Stimulated activated CD8-positive, alpha-beta memory T cell treated with anti-CD3 and anti-CD28 coated beads, Interleukin-2, amount 100 ng/mL, for 1 hour (primary cell): ENCODE measurements at places on chromosomes 6 and 20.

GRCh38 chr20:63567386-63568169 lies 6.5 kb downstream of the HELZ2 start:
- peak; percentile 39 for DNase-seq

GRCh38 chr6:25889877-25890853 lies 16.1 kb upstream of the SLC17A3 start:
- DNase-seq: no peak

GRCh38 chr6:16824845-16825685 lies 63.8 kb upstream of the ATXN1 start:
- DNase-seq: no peak

DNA sequence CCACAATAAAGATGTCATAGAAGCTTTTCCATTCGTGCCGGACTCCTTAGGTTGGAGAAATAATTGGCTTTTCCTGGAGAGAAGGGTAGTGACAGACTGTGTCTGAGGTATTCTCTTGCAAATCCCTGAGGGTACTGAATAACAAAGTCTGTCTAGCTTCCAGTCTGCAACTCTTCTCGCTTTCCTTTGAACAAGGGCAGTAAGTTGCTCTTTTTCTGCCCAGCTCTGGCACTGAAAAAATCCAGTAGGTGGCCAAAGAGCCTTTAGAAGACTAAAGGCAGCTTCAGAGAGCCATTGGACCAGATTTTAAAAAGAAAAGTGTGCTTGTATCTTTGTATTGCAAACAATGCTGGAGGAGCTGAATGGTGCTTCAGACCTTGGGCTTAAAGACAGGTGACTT lies 20.7 kb upstream of the RREB1 start:
- DNase-seq: no peak

DNA sequence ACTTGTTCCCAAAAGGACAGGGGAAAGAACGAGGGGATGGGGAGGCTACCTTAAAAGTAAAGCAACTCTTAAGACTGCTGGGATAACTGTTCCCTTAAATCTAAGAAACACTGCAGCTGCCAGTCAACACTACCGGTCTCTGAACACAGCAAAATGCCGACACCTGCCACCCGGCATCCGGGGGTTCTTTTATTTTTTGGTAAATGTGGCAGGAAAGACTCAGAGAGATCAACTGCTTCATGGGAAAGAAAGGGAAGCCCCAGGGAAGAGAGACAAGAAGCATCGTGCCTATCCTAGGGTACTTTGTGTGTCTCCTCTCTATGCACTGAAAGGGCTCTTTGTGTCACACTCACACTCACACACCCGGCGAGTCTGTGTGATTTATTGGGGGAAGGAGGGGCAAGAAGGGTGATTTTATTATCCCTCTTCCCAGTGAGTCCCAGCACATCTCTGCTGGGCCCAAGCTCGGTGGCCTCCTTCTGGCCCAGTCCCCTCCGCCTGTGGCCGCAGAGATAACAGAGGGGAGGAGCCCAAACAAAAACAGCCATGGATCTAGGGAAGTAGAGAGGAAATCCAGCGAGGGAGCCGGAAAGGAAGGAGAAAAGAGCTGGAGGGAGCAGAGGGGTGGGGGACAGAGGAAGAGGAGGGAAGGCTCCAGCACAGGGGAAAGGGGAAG lies 1.4 kb downstream of the FYN start:
- no peak for DNase-seq

DNA sequence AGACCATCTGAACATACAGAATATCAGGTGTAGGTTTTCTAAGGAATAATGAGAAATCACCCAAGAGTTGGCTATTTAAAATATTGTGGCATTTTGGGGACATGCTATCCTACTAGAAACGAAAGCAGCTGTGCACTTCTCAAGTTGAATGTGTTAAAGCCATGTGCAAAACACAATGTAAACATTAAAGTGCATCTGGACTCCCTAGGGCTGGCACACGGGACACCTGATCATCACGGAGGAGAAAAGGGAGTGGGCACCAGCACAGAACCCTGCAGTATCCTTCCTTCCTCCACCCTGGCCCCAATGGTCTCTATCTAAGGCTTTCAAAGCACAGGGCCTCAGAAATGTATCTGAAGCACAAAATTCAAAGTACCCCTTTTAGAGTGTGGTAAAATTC lies 94.3 kb downstream of the INSM1 start:
- DNase-seq: no peak

- DNase-seq: no peak
Measured at GRCh38 chr6:148890096-148890495, 143.3 kb downstream of the UST start.

DNA sequence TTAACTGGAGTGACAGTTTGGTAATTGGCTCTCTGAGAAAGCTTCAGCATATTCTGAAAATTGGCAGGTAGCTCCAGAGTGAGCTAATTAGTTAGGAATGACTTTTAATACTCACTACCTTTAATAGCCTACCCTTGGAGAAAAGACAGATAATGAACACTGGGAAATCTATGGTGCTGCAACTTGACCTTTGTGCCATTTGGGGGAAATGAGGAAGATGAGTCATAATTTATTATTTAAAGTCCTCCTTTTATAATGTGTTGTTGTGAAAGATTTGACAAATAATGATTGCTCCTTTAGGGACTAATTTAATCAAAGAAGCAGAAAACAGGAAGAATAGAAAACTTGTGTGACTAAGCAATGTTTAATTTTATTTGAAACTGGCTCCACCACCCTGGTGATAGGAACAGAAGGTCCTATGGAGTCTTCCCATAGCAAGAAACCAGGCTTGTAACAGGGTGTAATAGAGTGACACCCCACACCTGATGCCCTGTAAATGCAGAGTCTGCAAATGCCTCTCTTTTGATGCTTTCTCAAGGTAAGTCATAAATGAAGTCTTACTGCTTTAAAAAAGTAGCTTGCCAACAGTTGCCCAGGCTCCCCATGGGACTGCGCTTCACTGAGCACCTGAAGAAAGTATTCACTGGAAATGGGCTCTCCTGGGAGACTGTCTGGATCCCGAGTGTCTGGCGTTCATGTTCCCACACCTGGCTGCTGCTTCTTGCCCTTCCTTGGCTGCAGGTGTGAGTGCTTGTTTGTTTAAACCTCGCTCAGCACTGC lies 134.4 kb downstream of the LRRC1 start:
- no peak for DNase-seq
